ENCODE measurements at places on chromosomes 12 and 14.

DNA sequence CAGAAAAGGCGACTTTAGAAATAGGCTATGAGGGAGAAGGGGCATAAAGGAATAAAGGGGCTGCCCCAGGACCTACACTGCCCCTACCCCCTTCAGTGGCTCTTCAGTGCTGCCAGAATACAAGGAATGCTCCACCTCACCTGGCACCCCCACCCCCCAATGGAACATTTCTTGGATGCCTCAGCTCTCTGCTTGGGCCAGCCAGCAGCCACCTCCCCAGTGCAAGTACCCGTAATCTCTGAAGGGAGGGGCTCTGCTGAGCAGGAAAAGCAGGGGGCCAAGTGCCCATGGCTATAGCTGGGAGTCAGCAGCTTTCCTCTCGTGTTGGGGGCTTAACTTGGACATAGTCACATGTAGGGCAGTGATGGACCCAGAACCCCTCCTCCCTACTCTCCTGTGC lies 33.3 kb downstream of the BAZ2A start:
- no peaks in the 10 kb centered on the region for H3K36me3 ChIP-seq
- H3K4me3 ChIP-seq, result no peak overlapping the region
- no peak for DNase-seq
- peak overlapping the region; percentile 58 for H3K27ac ChIP-seq
- H3K27me3 ChIP-seq, result no peaks in the 10 kb centered on the region

DNA sequence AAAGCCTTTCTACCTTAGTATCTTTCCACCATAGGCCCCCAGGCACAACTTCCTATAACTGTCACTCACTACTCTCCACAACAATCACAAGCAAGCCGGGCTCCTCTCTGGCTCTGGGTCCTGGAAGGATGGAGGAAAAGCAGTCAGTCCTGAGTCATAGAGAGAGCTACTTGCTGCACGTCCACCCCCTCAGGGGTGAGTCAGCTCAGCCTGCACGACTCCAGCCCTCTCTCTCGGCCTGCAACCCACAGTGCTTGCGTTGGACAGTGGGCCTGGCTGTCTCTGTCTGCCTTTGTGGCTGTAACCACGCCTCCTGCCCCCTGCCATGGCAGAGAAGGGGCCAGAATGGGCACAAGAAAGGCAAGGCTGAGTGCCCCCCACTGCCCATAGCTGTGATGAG lies 154.1 kb upstream of the FKBP4 start:
- H3K27me3 ChIP-seq, result no peaks in the 10 kb centered on the region
- DNase-seq, result peak; percentile 30
- H3K36me3 ChIP-seq, result no peaks in the 10 kb centered on the region
- H3K4me1 ChIP-seq, result peaks cover 15% of the 10 kb centered on the region

DNA sequence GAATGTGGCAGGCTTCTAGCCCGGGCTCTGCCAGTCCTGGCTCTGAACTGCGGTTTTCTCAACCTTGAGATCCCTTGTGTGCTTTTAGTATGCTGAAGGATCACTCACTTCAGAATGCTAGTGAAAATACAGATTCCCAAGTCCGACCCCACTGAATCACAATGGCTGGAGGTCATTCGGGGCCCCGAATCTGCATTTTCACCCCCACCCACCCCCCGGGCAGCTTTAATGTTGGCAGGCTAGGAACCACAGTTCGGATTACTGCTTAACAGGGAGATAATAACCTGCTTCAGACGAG lies 573 bp upstream of the SUSD6 start:
- peaks cover 55% of the 10 kb centered on the region for H3K4me1 ChIP-seq
- H3K4me3 ChIP-seq, result peak overlapping the region; percentile 90
- H3K27me3 ChIP-seq, result no peaks in the 10 kb centered on the region
- no peak overlapping the region for H3K27ac ChIP-seq

DNA sequence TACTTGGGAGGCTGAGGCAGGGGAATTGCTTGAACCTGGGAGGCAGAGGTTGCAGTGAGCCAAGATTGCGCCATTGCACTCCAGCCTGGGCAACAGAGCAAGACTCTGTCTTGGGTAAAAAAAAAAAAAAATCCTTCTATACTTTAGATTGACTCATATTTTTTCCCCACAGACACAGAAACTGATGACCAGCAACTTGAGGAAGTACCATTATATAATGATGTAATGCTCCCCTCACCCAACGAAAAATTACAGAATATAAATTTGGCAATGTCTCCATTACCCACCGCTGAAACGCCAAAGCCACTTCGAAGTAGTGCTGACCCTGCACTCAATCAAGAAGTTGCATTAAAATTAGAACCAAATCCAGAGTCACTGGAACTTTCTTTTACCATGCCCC lies 24.3 kb upstream of the SNAPC1 start:
- no peak for DNase-seq
- no peaks in the 10 kb centered on the region for H3K4me1 ChIP-seq
- no peaks in the 10 kb centered on the region for H3K27me3 ChIP-seq
- H3K27ac ChIP-seq, result no peak overlapping the region

- DNase-seq, result no peak
- H3K4me3 ChIP-seq, result no peak overlapping the region
- no peaks in the 10 kb centered on the region for H3K4me1 ChIP-seq
- no peaks in the 10 kb centered on the region for H3K27me3 ChIP-seq
Observed at GRCh38 chr12:103748002-103748401, 93.0 kb downstream of the NT5DC3 start.

GRCh38 chr14:79600406-79600805 lies 610.9 kb downstream of the DIO2 start:
- DNase-seq, result no peak
- no peak overlapping the region for H3K4me3 ChIP-seq
- H3K4me1 ChIP-seq, result no peaks in the 10 kb centered on the region
- no peak overlapping the region for H3K27ac ChIP-seq
- peaks cover 4% of the 10 kb centered on the region for H3K36me3 ChIP-seq
- no peaks in the 10 kb centered on the region for H3K27me3 ChIP-seq

DNA sequence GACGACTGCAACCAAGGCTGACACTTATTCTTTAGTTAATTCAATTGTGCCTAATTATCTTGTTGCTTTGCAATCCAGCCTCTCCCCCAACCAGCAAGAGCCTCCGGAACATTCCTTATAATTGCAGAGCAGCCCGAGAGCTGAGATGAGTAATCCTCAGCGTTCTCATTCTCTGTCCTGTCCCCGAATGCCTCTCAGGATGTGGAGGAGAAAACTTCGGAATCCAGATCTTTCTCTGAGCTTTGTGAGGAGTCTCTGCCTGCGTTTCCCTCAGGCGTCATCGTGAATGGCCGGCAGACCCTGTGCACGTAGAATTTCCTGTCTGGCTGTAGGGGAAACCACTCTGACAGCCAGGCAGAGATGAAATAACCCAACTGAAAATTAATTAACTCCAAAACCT lies 160.5 kb upstream of the DIO3 start:
- no peaks in the 10 kb centered on the region for H3K4me1 ChIP-seq
- no peak for DNase-seq
- no peaks in the 10 kb centered on the region for H3K27me3 ChIP-seq
- no peak overlapping the region for H3K4me3 ChIP-seq
- no peaks in the 10 kb centered on the region for H3K36me3 ChIP-seq

- H3K36me3 ChIP-seq, result no peaks in the 10 kb centered on the region
- peak; percentile 88 for DNase-seq
- H3K4me1 ChIP-seq, result peaks cover 43% of the 10 kb centered on the region
Observed at GRCh38 chr12:5200278-5201087, 156.8 kb downstream of the KCNA5 start.

- H3K36me3 ChIP-seq, result no peaks in the 10 kb centered on the region
- no peaks in the 10 kb centered on the region for H3K27me3 ChIP-seq
- peak overlapping the region; percentile 52 for H3K4me3 ChIP-seq
- H3K4me1 ChIP-seq, result peaks cover 6% of the 10 kb centered on the region
- peak; percentile 98 for DNase-seq
Observed at GRCh38 chr12:119153477-119154434, 25.0 kb upstream of the HSPB8 start.

DNA sequence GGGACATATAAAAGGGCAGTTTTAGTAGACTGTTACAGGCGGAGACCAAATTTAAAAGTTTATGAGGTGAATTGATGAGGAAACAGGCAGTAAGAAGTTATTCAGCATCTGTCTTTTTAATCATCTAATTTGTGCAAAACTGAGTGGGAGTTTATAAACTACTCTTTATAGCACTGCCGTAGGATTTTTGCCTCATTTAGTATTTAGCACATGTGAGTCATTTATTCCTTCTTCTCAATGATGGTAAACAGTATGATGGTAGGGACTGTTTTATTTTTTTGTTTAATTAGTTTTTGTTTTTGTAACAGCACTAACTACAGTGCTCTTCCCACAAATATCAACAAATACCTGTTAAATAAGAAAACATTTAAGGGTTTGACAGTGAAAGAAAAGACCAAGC lies 20.6 kb downstream of the TOGARAM1 start:
- no peak overlapping the region for H3K27ac ChIP-seq
- no peaks in the 10 kb centered on the region for H3K4me1 ChIP-seq
- no peak overlapping the region for H3K4me3 ChIP-seq
- no peaks in the 10 kb centered on the region for H3K27me3 ChIP-seq
- DNase-seq, result no peak
- H3K36me3 ChIP-seq, result no peaks in the 10 kb centered on the region

- no peak overlapping the region for H3K27ac ChIP-seq
- DNase-seq, result no peak
- no peaks in the 10 kb centered on the region for H3K36me3 ChIP-seq
- H3K27me3 ChIP-seq, result no peaks in the 10 kb centered on the region
- H3K4me1 ChIP-seq, result no peaks in the 10 kb centered on the region
Observed at GRCh38 chr14:89827265-89827664, 127.3 kb downstream of the EFCAB11 start.

GRCh38 chr14:78130356-78130755 lies 39.8 kb upstream of the NRXN3 start:
- no peaks in the 10 kb centered on the region for H3K36me3 ChIP-seq
- peaks cover 6% of the 10 kb centered on the region for H3K4me1 ChIP-seq
- no peak overlapping the region for H3K27ac ChIP-seq
- no peaks in the 10 kb centered on the region for H3K27me3 ChIP-seq

- H3K27ac ChIP-seq, result no peak overlapping the region
- no peaks in the 10 kb centered on the region for H3K4me1 ChIP-seq
- H3K4me3 ChIP-seq, result no peak overlapping the region
- no peaks in the 10 kb centered on the region for H3K36me3 ChIP-seq
Observed at GRCh38 chr12:28232211-28232928, 42.1 kb downstream of the CCDC91 start.

DNA sequence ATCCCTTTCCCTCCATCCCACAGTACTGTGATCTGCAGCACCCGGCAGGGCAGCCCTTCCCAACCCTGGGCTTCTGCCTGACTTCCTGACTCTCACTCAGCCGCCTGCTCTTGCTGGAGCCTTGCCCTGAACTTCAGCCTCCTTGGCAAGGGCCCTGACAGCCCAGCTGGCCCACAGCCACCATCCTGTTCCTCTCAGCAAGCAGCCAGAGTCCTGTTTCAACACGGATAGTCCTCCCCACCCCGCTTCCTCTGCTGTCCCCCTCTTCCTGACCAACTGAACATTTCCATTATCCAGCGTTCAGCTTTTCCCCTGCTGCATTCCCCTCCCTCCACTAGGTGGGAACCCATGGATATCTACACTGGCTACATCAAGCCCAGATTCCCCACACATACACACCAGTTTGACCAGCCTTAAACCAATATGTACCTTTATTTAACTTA lies 74.0 kb upstream of the MDM1 start:
- H3K4me1 ChIP-seq, result no peaks in the 10 kb centered on the region
- H3K27ac ChIP-seq, result no peak overlapping the region
- no peaks in the 10 kb centered on the region for H3K27me3 ChIP-seq
- H3K36me3 ChIP-seq, result no peaks in the 10 kb centered on the region
- no peak overlapping the region for H3K4me3 ChIP-seq

DNA sequence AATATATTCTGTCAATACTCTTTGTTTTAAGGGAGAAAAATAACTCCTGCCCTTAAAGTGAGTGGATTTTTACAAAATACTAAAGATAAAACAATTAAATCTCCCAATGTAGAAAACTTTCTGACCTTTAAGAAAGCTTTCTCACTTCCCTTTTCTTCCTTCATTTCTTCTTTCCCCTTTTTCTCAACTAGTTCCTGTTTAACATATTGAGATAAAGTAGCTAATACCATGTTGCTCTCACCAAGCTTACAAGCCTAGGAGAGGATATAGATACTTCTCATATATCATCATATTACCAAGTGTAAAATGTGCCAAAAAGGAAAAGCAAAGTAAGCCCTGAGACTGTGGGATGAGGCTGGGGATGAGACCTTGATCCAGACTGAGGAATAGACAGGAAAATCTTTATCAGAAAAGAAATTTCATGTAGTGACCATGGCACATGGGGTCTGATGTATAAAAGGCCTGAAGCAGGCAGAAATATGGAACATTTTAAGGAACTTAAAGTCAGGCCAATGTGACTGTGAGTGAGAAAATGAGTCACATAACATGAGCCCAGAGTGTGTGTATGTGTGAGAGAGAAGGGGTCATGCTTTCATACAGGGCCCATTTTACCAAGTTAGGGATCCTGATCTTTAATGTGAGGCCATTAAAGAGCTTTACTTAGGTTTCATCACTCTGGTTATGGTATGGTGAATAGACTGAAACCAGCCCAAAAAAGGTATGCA lies 1.6 kb upstream of the RPL10L start:
- H3K36me3 ChIP-seq, result no peaks in the 10 kb centered on the region
- no peaks in the 10 kb centered on the region for H3K27me3 ChIP-seq
- H3K4me3 ChIP-seq, result no peak overlapping the region
- no peak overlapping the region for H3K27ac ChIP-seq

GRCh38 chr12:81798294-81798693 lies 39.1 kb upstream of the PPFIA2 start:
- DNase-seq, result no peak
- H3K36me3 ChIP-seq, result no peaks in the 10 kb centered on the region
- no peak overlapping the region for H3K27ac ChIP-seq
- no peaks in the 10 kb centered on the region for H3K27me3 ChIP-seq
- H3K4me1 ChIP-seq, result peaks cover 3% of the 10 kb centered on the region

GRCh38 chr14:105489542-105490266 lies 1.3 kb upstream of the TEDC1 start:
- peaks cover 21% of the 10 kb centered on the region for H3K4me1 ChIP-seq
- peak; percentile 91 for DNase-seq
- H3K27ac ChIP-seq, result no peak overlapping the region
- H3K36me3 ChIP-seq, result no peaks in the 10 kb centered on the region
- peaks cover 38% of the 10 kb centered on the region for H3K27me3 ChIP-seq

DNA sequence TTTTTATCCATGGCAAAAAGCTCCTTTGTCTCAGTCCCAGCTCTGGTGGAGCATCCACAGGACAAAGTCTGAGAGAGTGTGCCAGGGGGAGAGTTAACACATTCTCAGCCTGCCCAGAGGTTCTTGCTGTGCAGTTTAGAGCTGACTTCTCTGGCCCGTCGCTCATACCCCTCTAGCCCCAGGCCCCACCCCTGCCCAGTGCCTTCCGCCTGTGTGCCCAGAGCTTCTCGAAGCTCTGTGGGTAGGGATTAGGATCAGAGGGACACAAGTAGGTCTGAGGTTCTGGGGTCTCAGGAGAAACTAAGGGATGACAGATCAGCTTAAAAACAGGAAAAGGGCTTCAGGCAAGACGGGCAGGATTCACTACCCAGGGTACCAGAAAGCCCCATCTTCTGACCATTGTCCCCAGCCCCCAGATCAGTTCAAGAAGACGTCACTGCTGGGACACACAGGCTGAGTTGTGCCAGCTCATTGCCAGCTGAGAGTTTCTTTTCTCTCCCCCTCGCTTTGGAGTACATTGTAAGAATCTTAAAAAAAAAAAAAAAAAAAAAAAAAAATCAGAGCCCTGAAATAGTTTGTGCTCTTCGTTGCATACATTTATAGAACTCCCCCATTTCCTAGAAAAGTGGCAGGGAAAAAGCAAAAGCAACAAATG lies 127.0 kb downstream of the GCH1 start:
- H3K36me3 ChIP-seq, result no peaks in the 10 kb centered on the region
- no peaks in the 10 kb centered on the region for H3K4me1 ChIP-seq
- no peak for DNase-seq
- no peak overlapping the region for H3K4me3 ChIP-seq

GRCh38 chr14:61047021-61047420 lies 66.0 kb downstream of the SLC38A6 start:
- no peak for DNase-seq
- no peak overlapping the region for H3K4me3 ChIP-seq
- H3K27ac ChIP-seq, result no peak overlapping the region
- no peaks in the 10 kb centered on the region for H3K27me3 ChIP-seq
- H3K36me3 ChIP-seq, result no peaks in the 10 kb centered on the region
- peaks cover 20% of the 10 kb centered on the region for H3K4me1 ChIP-seq

All from neural progenitor cell (in vitro differentiated cells).